ENCODE measurements at places on chromosomes 5 and 9. TPM values are rescaled to one million over a fixed set of nuclear protein-coding genes. Genes with fewer than 3 reads are reported as not detected.

The TNPO1 gene
- 226 TPM for total RNA-seq

The SLC36A2 gene
- total RNA-seq = not detected

The SLC46A2 gene
- not detected for total RNA-seq

The LEAP2 gene
- 0.33 TPM for total RNA-seq

The TRIM7 gene
- total RNA-seq = 2.3 TPM

The SPINK6 gene
- total RNA-seq = not detected

The SPATA31A7 gene
- total RNA-seq = not detected

The SLC4A9 gene
- not detected for total RNA-seq

The RNF208 gene
- 0.33 TPM for total RNA-seq

The SV2C gene
- not detected for total RNA-seq

The ZFP37 gene
- total RNA-seq = 5.1 TPM

The PCDHGB5 gene
- 17.5 TPM for total RNA-seq

The PPP2R2B gene
- 1.5 TPM for total RNA-seq

The ZNF474 gene
- under 0.01 TPM for total RNA-seq

The CANX gene
- 589 TPM for total RNA-seq

The HK3 gene
- total RNA-seq = under 0.01 TPM

The ANKRD34B gene
- not detected for total RNA-seq

The NTNG2 gene
- total RNA-seq = 2.1 TPM

The HACD4 gene
- 12.3 TPM for total RNA-seq

The CDC23 gene
- 26.8 TPM for total RNA-seq

The NUTM2F gene
- total RNA-seq = not detected

The MCIDAS gene
- total RNA-seq = not detected

The ADAMTS6 gene
- 48.3 TPM for total RNA-seq

The ZBED3 gene
- total RNA-seq = 1.0 TPM

The TAS2R1 gene
- total RNA-seq = not detected

The SERINC5 gene
- total RNA-seq = 10.9 TPM

The PHF24 gene
- total RNA-seq = 0.17 TPM

The PSIP1 gene
- total RNA-seq = 65.2 TPM

The STPG3 gene
- not detected for total RNA-seq

The SPOCK1 gene
- 30.3 TPM for total RNA-seq

The ADGRV1 gene
- total RNA-seq = 0.17 TPM

The OTULINL gene
- total RNA-seq = 0.17 TPM

The TMEM141 gene
- total RNA-seq = 56.5 TPM

The SPATA31E1 gene
- not detected for total RNA-seq

The ADAMTSL2 gene
- total RNA-seq = under 0.01 TPM

The RLN1 gene
- total RNA-seq = not detected

The PCDHB7 gene
- 1.5 TPM for total RNA-seq

The KCNIP1 gene
- total RNA-seq = not detected

The CCDC69 gene
- total RNA-seq = 4.0 TPM

The IL13 gene
- total RNA-seq = not detected

The C1QTNF3 gene
- 1.2 TPM for total RNA-seq

The LRRC8A gene
- 28.5 TPM for total RNA-seq

The PDE8B gene
- total RNA-seq = 0.26 TPM

The PROB1 gene
- total RNA-seq = 0.77 TPM
